ENCODE measurements at places on chromosomes 7 and 10.

- no peak for DNase-seq
Measured at GRCh38 chr7:150566572-150566971, 618 bp upstream of the GIMAP4 start.

DNA sequence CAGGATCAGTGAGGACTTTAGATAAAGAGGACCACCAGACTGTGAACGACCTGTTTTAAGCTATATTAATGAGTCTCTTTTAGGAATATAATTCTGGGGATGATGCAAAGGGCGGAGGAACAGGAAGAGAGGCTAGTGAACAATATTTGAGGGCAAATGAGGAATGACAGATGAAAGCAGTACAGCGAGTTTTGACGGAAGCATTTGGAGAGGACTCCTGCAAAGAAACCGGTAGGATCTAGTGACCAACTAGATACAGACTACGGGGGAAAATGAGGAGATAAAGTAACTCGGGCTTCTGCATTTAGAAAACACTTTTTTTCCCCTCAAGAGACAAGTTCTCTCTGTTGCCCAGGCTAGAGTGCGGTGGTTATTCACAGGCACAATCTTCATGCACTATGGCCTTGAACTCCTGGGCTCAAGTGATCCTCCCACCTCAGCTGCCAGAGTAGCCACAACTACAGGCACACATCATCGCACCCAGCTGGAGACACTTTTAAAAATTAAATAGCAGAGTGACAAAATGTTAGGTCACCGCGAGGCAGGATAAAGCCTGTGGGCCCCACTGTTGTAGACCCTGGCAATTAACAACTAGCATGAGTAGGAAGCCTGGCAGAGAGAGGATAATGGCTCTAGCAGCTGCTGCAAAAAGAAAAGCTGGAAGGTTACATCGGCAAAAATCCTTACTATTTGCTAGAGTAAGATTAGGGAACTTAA lies 143.2 kb downstream of the SRPK2 start:
- no peak for DNase-seq

GRCh38 chr10:90222372-90222771 lies 521.0 kb downstream of the KIF20B start:
- DNase-seq, result peak; percentile 43

DNA sequence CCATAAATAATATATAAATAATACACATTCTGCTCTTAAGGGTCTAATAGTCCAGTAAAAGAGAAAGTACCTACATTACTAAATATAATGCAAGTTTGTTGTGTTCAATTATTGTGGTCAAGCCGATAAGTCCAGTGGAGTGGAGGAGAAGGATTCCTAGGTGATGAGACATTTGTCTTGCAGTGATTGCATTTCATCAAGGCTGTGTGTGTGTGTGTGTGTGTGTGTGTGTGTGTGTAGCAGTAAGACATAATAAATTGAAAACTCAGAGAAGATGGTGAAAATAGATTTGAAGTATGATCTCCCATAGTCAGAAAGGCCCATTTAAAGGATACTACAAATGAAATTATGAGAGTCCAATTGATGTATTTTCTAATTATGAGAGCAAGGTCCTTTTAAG lies 192.5 kb upstream of the SEMA3C start:
- peak; percentile 86 for DNase-seq

GRCh38 chr7:78024591-78024990 lies 226.0 kb downstream of the PHTF2 start:
- DNase-seq, result no peak

DNA sequence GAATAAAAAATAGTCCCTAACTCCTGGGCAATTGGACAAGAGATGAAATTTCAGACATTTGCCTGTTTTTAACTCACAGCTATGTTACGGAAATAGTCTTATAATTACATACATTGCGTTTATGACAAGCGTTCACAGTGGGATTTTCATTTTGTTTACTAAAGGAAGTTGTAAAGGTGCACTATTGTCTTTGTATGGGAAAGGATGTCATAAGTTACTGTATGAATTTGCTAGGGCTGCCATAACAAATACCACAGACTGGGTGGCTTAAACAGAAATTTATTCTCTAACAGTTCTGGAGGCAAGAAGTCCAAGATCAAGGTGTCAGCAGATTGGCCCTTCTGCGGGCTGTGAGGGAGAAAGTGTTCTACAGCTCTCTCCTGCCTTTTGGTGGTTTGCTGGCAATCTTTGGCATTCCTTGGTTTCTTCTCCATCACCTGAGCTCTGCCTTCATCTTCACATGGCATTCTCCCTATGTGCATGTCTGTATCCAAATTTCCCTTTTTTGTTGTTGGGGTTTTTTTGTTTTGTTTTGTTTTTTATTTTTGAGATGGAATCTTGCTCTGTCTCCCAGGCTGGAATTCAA lies 5.6 kb downstream of the NFE2L3 start:
- no peak for DNase-seq

GRCh38 chr10:104424719-104425118 lies 71.1 kb downstream of the CFAP58 start:
- peak; percentile 33 for DNase-seq

DNA sequence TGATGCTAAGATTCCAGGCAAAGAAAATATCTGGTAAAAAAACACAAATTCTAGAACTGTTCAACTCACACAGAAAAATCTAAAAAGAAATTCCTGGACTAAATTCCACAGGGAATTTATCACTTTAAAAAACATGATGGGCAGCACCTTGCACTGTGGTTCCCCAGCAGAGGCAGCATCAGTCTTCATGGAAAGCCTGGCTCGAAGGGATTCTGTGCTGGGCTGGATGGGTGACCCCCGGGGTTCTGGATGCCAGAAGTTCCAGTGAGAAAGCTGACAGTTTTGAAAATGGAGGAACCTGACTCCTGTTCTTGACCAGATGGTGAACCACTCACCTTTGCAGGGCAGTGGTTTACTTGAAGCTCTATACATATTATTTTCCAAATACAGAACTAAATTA lies 52.0 kb downstream of the RAB11FIP2 start:
- DNase-seq, result no peak

GRCh38 chr10:30836406-30836805 lies 195.3 kb downstream of the ZNF438 start:
- DNase-seq, result no peak
